ELR (cell line): ENCODE measurements at places on chromosomes 3 and 15.

DNA sequence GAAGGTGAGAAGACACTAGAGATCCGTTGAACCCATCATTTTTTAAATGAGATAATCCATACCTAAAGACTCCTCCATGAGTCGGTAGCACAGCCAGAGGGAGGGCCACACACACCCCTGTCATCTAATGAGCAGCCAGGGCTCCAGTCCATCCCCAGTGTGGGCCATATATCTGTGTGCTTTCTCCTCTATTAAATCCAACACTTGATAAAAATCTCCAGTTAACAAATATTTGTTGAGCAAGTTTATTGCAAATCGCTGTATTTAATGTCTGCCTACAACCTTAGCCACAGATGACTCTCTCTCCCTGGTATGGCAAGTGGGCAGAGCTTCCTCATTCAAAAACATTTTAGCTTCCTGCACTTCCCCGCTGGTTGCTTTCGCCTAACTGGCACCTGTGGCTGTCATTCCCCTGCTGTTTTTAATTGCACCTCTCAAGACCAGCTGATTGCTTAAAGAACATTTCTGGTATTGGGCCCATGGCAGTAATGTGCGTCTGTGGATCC is 82.8 kb downstream of the SMAD3 start:
- DNase-seq, result peak; percentile 83

DNA sequence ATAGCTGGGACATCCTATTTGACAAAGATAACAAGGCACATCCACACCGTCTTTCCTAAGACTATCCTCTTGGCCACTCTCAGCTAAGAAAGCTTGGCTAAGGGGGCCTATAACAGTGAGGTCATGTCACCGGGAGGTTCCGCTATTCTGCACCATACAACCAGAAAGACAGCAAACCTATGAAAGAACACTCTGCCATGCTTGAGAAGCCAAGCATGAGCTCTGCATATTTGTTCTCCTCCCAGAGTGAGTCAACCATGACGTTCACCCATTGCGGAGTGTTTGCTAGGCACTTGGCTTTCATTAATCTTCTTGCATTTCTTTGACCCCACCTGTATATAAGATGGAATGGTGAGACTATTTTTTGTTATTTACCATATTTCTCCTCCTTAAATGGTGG is 141.2 kb downstream of the GMNC start:
- DNase-seq, result no peak

GRCh38 chr3:105835606-105836005 is 33.2 kb downstream of the CBLB start:
- no peak for DNase-seq

DNA sequence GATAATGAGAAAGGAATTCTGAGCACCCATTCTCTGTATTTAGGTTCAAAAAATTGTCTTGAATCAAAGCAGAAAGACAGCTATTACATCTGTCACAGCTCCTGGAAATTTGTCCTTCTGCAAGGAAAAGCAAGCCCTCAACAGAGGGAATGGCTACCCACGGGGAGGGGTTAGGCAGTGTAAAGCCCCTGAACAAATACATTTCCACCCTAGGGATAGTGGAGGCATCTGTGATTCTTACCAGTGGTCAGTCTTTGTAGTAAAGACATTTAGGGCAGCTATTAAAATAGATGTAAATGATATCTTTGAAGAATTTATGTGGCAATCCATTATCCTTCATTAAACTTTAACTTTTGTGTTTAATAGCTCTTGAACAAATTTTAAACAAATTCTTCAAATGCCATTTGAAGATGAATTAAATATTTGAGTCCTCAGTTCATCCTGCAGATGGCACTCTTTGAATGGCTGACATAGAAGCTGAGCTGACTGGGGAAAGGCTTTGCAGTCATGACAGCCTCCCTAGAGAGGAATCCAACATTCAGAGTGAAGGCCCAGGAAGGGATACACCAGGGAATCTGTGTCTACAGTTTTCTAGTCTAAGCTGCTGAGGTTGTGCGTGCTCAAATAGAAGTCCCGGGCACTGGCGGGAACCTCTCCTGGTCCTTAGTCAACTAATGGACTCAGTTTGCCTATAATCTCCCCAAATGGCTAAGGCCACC is 359.7 kb upstream of the ROPN1 start:
- DNase-seq, result peak; percentile 67

DNA sequence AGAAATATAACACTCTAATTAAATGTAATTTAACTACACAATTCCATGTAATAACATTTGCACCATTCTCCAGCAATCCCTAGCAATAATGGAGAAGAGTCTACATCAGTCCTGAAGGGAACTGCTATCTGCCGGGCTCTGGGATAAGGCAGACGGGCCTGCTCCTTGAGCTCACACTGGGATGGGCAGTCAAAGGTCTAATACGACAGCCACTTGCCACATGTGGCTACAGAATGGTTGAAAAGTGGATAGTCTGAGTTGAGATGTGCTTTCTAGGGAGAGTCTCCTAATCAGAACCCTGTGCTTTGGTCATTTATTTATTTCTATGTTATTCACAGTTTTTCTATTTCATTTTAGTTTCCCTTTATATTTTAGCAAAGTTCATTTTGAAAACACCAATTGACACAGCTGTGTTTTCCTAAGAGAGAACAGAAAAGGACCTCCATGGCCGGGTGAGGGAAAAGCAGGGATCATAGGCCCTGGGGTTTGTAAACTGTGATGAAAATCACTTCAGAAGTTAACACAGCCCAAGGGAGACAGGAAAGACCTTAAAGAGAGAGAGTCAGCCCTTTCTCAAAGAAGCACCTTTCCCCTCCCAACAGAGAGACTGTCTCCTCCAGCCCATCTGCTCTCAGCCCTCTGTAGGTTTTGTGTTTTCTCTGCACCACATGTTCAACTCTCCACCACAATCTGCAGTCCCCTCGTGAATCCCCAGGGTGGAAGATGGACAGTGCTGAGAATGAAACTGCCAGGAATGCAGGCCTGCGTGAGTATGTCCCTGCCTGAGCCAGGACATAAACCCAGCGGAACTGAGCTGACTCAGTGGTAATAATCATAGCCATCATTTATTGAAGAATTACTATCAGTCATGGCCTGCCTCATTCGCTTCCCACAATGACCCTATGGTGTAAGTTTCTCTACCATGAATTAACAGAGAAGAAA is 11.6 kb downstream of the FSIP1 start:
- peak; percentile 91 for DNase-seq

DNA sequence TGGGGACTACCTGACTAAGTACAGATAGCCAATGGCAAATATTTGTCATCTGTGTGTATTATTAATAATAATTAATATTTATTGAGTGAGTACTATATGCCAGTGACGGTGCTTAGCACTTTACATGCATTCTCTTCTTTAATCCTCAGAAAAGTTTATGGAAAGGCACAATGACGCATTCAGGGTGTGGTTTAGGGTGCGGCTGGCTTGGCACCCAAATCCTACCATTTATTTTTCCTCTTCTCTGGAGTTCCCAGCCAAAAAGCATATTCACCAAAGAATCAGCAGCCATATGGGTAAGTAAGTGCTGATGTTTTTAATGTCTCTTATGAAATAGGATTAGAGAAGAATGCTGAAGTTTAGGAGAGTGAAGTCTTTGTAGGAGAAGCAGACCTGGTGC is 140.4 kb upstream of the TP63 start:
- DNase-seq, result no peak

DNA sequence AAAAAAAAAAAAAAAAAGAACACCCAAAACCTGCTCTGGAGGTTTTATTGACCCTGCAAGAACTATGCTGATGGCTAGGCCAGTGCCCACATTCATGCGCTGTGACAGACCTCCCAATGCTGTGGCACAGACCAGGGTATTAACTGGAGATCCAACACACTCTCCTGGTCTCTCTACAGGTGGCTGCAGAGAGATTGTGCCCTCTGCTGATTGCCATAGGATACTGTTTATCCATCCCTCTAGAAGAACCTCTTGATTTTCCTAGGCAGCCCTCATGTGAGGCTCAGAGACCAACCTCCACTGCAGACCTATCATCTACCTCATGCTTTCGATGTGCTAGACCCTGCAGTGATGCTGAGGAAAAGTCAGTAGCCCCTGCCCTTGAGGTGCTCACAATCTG is 125.5 kb upstream of the TRIM42 start:
- no peak for DNase-seq

- DNase-seq, result no peak
Measured at GRCh38 chr3:114333180-114333922, 39.5 kb downstream of the TIGIT start.

- DNase-seq, result no peak
Measured at GRCh38 chr15:46703871-46704637, 1013.3 kb upstream of the SEMA6D start.

- DNase-seq, result no peak
Measured at GRCh38 chr3:102105193-102105592, 255.9 kb downstream of the NFKBIZ start.
